HS-5 (cell line): ENCODE measurements at places on chromosomes 1 and 21.

DNA sequence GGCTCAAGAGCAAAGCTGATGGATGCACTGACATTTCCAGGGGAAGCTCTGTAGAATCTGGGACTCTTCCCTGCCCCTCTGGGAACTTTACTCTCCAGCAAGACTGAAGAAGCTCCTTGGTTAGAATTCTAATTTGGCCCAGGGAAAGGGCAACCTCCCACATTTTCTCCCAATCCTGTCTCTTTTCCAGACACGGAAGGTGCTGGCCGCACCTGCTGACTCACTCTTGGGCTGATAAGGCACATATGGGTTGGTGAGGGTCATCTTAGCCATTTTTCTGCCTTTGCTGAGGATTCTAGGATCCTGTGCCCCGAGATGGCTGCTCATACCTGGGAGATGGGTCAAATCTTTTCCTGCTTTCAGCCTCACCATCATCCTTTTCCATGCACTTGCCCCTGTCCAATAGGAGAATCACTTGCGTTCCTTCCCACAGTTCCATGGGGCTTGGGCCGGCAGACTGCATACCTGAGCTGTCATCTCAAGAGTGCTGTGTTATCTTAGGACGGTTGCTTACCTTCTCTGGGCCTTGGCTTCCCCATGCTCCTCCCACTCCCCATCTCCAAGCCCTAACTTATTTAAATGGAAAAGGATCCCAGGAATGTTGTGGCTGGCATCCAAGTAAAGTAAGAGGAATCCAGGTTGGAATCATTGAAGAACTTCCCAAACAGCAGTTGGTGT is 1.3 kb downstream of the TINAGL1 start:
- no peak for DNase-seq

GRCh38 chr1:86981482-86982213 is 67.2 kb downstream of the HS2ST1 start:
- no peak for DNase-seq

DNA sequence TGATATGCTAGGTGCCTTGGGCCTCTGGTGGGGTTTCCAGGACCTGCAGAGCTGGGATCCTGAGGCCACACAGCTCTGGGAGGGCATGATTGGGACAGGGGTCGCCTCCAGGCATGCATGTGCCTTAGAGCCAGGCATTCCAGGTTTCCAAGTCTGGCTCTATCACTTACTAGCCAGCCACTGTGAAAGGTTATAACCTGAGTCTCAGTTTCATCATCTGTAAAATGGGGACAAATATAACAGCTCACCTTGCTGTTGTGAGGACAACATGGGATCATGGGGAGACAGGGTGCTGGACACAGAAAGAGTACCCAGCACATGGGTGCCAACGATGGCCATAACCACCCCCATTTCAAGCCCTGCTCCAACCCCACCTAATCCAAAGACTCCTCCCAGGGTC is 2.7 kb downstream of the CHI3L1 start:
- DNase-seq: no peak

- no peak for DNase-seq
Measured at GRCh38 chr1:162599451-162599850, 32.8 kb upstream of the DDR2 start.

DNA sequence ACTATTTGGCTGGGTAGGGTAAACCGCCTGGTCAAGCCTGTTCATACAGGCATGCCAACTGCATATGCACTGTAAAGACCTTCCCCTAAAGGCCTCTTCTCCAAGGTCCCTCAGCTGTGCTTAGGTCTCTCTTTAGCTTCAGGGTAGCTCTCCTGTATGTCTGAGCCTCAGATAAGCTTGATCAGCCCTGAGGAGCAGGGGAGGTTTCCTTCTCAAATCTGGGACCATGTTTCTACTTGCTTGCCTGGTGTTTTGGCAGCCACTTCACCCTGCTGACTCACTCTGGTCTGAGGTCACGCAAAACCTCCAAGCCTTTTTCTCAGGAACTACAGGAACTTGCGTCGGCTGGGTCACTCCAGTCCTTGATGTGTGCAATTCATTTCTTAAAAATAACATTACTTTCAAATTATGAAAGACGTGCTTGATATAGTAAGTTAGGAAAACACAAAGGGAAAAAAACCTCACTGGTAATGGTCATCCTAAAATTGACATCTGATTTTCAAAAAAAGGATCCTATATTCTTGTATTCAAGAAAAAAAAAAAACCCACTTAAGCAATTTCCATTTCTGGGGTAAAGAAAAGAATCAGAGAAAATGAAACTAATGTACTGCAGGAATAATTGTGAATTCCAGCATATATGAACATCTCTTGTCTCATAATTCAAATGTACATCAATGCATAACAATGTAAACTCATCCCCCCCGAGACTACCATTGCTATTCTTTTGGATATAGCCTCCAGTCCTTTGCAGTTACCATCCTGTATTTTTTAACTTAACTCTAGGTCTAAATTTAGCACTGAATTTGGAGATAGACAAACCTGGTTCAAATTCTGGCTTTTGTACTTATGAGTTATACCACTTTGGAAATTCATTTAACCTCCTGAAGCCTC is 24.8 kb upstream of the RNF19B start:
- DNase-seq: peak; percentile 89

- DNase-seq: no peak
Measured at GRCh38 chr1:182111496-182111895, 50.0 kb upstream of the ZNF648 start.

DNA sequence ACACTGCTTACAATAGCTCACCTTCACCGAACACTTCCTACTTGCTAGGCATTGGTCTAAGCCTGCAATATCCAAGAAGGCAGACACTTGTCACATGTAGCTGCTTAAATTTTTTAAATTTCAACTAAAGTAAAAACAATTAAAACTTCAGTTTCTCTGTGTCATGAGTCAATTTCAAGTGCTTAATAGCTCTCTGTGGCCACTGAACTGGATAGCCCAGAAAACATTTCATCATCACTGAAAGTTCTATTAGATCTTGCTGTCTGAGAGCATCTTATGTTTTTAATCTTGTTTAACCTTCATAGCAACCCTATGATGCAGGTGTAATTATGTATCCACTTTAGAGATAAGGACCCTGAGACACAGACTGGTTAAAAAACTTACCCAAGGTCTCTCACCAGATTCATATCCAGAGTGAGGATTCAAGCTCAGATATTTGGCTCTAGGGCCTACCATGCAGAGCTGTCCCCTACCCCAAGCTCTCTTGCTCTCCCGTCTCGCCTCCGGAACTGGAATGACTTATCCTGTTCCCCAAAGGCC is 2.6 kb upstream of the FCRL6 start:
- DNase-seq: no peak

- DNase-seq: no peak
Measured at GRCh38 chr1:115596080-115596780, 45.5 kb upstream of the VANGL1 start.

- no peak for DNase-seq
Measured at GRCh38 chr1:235375919-235376605, 8.8 kb downstream of the TBCE start.

GRCh38 chr1:150976879-150977694 is 2.5 kb upstream of the CERS2 start:
- DNase-seq: no peak

GRCh38 chr1:206925106-206925736 is 3.5 kb upstream of the FCMR start:
- DNase-seq: no peak

DNA sequence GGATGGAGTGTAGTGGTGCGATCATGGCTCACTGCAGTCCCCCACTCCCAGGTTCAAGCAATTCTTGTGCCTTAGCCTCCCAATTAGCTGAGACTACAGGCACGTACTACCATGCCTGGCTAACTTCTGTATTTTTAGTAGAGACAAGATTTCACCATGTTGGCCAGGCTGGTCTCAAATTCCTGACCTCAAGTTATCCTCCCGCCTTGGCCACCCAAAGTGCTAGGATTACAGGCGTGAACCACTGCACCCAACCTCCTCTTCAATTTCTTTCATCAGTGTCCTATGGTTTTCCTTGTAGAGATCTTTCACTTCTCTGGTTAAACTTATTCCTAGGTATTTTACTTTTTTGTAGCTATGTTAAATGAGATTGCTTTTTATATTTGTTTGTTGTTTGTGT is 10.7 kb upstream of the MAST2 start:
- DNase-seq: no peak

DNA sequence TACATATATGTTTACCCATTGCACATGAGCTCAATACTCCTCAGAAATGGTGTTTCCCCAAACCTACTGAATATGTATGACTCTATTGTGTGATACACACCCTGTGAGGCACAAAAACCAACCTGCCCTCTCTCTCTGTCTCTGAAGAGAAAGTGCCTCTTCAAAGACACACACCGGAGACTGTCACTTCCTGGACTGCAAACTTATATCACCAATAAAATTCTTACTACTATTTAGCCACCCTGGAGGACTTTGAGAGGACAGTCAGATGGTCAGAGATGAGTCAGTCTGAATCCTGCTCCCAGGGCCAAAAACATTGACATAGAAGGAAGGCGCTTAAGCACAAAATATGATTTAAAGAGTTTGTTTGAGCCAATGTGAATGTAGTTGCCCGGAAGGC is 110.4 kb downstream of the PPIAL4G start:
- DNase-seq: no peak

GRCh38 chr1:84603223-84603622 is 29.0 kb upstream of the CTBS start:
- DNase-seq: peak; percentile 15

DNA sequence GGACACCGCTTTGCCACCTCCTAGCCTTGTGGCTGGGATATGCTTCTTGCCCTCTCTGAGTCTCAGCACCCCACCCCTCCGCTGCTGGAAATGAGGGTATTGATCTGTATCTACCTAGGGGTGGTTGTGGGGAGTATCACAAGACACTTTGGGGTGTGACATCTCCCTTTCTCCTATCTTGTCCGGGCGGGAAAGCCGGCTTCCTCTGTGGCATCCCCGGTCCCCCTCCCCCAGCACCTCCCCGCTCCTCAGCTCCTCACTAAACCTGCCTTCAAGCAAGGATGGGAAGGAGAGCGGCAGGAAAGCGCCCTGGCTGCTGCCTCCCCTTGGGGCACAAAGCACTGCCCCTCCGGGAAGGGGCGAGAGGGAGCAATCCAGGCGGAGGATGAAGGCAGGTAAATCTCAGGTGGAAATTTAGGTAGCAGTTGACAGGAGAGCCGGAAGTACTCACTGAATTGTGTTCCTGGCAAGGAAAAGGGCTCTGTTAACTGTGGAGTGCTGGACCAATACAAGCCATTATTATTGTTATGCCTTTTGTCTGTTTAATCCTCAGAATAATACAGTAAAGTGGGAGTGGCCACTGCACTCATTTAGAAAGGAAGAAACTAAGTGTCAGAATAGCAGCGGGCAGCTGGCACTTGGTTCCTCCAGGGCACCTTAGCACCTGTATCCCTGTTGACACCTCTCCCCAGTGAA is 49.0 kb upstream of the LRP8 start:
- no peak for DNase-seq

GRCh38 chr1:223386013-223386412 is 7.2 kb upstream of the CCDC185 start:
- DNase-seq: no peak

- DNase-seq: peak; percentile 64
Measured at GRCh38 chr1:60265560-60266535, 192.3 kb upstream of the C1orf87 start.

GRCh38 chr1:8516278-8516777 is 198.4 kb downstream of the SLC45A1 start:
- no peak for DNase-seq

GRCh38 chr1:93845538-93846205 is 33.3 kb downstream of the DNTTIP2 start:
- peak; percentile 74 for DNase-seq
